Adrenal gland (tissue), 19 donors: ENCODE measurements at places on chromosomes 11 and 22. TPM values are rescaled to one million over a fixed set of nuclear protein-coding genes. Genes with fewer than 3 reads are reported as not detected.

DNA sequence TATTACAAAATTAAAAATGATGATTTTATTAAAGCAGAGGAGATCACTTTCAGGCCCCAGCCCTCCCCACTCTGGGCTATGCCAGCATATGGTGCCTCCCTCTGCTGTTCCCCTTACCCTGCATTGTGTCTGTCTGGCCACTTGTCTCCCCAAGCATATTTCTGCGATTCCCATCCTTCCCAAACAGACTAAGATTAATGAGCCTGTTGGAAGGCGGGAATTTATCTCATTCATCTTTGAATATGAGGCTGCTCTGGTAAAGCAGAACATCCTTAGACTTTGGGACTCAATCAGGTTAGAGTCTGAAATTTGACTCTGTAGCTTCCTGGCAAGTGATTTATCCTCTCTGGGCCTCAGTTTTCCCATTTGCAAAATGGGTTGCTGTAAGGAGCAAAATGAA, 25.7 kb downstream of the AMPD3 start:
- peaks cover 7% of the 10 kb centered on the region for H3K4me1 ChIP-seq
- no peak overlapping the region for H3K4me3 ChIP-seq
- no peaks in the 10 kb centered on the region for H3K27me3 ChIP-seq
- H3K27ac ChIP-seq: no peak overlapping the region
- peak; percentile 12 for DNase-seq

Gene OR5B21
- polyA plus RNA-seq: not detected

GRCh38 chr22:46259374-46259773, 3.8 kb downstream of the PKDREJ start:
- peak; percentile 42 for DNase-seq
- no peaks in the 10 kb centered on the region for H3K27me3 ChIP-seq
- no peaks in the 10 kb centered on the region for H3K36me3 ChIP-seq
- H3K4me1 ChIP-seq: no peaks in the 10 kb centered on the region
- H3K4me3 ChIP-seq: no peak overlapping the region

Gene MYEOV
- 0.10 TPM for polyA plus RNA-seq

GRCh38 chr11:61828629-61829407, 718 bp downstream of the FADS2 start:
- peak overlapping the region; percentile 75 for H3K4me3 ChIP-seq
- H3K36me3 ChIP-seq: no peaks in the 10 kb centered on the region
- H3K27me3 ChIP-seq: no peaks in the 10 kb centered on the region

DNA sequence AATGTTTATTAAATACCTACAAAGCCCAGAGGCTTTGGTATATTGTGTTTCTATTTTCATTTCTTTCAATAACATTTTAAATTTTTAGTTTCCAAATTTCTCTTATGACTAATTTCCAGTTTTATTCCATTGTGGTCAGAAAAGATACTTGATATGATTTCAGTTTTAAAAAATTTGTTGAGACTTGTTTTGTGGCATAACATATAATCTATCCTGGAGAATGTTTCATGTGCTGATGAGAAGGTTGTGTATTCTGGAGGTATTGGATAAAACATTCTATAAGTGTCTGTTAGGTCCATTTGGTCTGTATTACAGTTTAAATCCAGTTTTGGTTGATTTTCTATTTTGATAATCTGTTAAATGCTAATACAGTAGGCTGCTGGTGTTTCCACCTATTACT, 9.8 kb upstream of the RAG1 start:
- no peak overlapping the region for H3K27ac ChIP-seq
- H3K36me3 ChIP-seq: no peaks in the 10 kb centered on the region
- no peaks in the 10 kb centered on the region for H3K4me1 ChIP-seq
- no peak overlapping the region for H3K4me3 ChIP-seq

Gene CRYBB2
- polyA plus RNA-seq: 1.7 TPM

- H3K27ac ChIP-seq: no peak overlapping the region
- no peak overlapping the region for H3K4me3 ChIP-seq
- no peaks in the 10 kb centered on the region for H3K27me3 ChIP-seq
- peaks cover 4% of the 10 kb centered on the region for H3K4me1 ChIP-seq
These were observed 22.6 kb downstream of the GDPD4 start for GRCh38 chr11:77278595-77279506.

DNA sequence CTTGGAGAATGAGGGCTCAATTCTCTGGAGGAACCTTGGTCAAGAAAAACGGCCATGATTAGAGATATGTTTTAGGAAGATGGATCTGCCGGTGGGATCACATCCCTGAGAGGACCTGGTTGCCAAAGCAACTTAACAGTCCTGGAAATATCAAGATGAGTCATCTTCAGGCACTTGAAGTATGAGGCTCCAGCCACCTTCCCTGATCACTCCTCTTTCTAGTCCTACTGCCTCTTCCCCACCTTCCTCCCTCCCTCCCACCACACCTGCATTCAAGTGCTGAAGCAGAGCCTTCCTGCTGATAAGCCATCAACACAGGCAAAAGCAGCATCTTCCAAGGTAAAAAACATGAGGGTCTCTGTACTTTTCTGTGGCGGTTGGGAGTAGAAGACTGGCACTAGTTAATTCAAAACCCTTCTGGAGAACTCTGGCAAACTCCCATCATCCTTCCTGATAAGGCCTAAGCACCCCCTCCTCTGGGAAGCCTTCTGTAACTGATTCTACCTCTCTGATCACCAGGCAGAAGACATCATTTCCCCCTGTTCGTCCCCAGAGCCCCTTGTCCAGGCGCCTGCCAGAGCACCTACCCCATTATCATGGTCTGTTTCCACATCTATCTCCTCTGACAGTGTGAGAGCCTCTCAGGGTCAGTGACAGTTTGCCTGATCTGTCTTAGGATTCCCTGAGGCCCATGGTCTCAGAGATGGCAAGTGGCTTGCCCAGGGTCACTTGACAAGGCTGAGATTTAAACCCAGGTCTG, 79.8 kb downstream of the CLPB start:
- H3K36me3 ChIP-seq: no peaks in the 10 kb centered on the region
- H3K4me1 ChIP-seq: peaks cover 18% of the 10 kb centered on the region
- no peak overlapping the region for H3K4me3 ChIP-seq
- H3K27ac ChIP-seq: no peak overlapping the region
- DNase-seq: no peak
- no peaks in the 10 kb centered on the region for H3K27me3 ChIP-seq

- H3K36me3 ChIP-seq: peaks cover 9% of the 10 kb centered on the region
- peak overlapping the region; percentile 15 for H3K4me3 ChIP-seq
- peak; percentile 57 for DNase-seq
- no peak overlapping the region for H3K27ac ChIP-seq
- H3K4me1 ChIP-seq: peaks cover 23% of the 10 kb centered on the region
These were observed 649 bp downstream of the SELENOO start for GRCh38 chr22:50201191-50202129.
